ENCODE measurements at places on chromosomes 3 and 15. TPM values are rescaled to one million over a fixed set of nuclear protein-coding genes. Genes with fewer than 3 reads are reported as not detected.

Gene STAB1
- total RNA-seq = under 0.01 TPM

Gene CCR9
- total RNA-seq = not detected

Gene WDR49
- 0.26 TPM for total RNA-seq

Gene TRAIP
- total RNA-seq = 0.77 TPM

Measured in fibroblast of lung (primary cell).